Stimulated activated CD4-positive, alpha-beta T cell treated with anti-CD3 and anti-CD28 coated beads, TNF-alpha, amount 100 ng/mL, for 48 hours (primary cell): ENCODE measurements at places on chromosomes 12 and 14.

- no peak for DNase-seq
These were observed 52.9 kb downstream of the EGLN3 start for GRCh38 chr14:33897878-33898535.

- no peak for DNase-seq
These were observed 15.6 kb upstream of the MCRS1 start for GRCh38 chr12:49583366-49584094.

DNA sequence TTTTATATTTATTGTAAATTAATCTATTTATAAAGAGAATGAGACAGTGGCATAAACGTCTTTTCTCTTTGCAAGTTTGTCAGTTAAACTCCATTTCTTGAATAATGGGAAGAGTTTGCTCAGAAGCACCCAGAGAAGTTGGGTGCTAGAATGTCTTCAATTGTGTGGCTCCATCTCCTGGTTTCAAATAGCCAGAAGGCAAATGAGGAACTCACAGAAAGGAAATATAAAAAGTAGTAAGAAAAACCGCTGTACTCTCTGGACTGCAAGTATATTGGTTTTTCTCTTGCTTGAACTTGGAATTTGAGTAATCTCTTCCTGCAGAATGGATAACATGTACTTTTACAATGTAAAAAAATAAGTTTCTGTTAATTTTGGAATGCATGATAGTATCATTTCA, 217.5 kb downstream of the DPY19L2 start:
- no peak for DNase-seq

GRCh38 chr14:38420048-38420447, 164.2 kb upstream of the CLEC14A start:
- no peak for DNase-seq

DNA sequence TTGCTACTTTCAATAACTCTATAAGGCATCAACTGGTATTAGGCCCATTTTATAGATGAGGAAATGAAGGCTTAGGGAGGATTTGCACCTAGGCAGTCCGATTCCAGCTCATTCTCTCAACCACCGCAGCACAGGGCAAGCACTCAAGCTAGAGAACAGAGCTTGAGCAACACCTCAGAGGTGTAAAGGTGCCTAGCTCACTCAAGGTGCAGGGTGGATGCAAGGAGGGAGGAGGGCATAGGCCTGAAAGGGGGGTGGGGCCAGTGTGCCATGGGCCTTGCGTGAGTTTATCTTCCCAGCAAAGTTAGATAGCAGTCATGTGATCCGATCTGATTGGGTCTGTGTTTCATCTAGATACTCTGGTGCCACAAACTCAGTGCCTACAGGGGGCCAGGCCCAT, 10.2 kb upstream of the EMP1 start:
- DNase-seq = no peak
